ENCODE measurements at places on chromosomes 4 and X. TPM values are rescaled to one million over a fixed set of nuclear protein-coding genes. Genes with fewer than 3 reads are reported as not detected.
A peak's percentile ranks its signal among the peaks of the same experiment; 100 is the strongest.

DNA sequence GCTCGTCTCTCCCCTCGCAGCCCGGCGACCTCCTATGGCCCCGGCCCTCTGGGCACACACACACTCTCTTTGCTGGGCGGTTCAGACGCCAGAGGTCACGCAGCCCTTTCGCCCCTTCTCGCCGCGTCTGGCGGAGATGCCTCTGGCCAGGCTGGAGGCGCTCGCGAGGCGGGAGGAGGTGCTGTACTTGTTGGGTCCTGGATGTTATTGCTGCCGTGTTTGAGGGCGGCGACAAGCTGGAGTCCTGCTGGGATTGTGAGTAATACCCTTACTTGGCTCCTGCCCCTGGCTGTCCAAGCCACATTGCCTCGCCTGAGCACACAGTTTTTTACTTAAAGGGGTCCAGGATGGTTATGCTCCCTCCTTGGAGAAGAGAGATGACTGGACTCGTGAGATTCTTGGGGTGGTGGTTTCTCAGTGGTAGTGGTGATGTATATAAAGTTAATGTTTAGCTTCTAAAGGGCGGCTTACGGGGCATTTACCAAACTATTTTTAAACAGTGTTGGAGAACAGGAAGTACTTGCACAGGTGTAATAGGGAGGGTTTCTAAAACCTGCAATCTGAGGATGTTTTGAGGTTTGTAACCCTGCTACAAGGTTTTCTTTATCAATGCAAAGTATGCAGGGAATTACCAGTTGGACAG is 572 bp downstream of the USP53 start:
- no peak for DNase-seq
- H3K4me1 ChIP-seq: peaks cover 29% of the 10 kb centered on the region
- peak overlapping the region; percentile 97 for H3K4me3 ChIP-seq
- peak overlapping the region; percentile 99 for H3K27ac ChIP-seq

DNA sequence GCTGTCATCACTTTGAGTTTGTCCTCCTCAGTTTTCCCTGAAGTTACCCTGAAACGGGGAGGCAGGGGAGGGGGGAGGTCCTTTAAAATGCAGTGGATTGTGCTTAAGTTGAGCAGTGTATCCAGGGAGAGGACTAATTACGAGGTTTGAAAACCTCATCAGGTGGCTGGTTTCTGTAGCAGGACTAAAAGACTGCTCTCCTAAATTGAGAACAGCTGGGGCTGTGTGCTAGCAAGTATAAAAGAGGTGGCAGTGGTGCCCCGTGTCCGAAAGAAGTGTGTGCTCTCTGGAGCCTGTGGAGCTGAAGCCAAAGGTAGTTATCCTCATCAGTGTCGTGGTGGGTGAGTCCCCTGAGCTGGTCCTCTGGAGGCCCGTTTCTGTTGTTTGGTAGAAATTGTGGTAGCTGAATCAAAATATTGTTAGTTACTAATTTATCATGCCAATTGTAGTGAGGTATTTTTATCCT is 37.2 kb upstream of the CYP2U1 start:
- no peak overlapping the region for H3K4me3 ChIP-seq
- H3K36me3 ChIP-seq: no peaks in the 10 kb centered on the region
- DNase-seq: no peak
- H3K27ac ChIP-seq: no peak overlapping the region
- H3K27me3 ChIP-seq: no peaks in the 10 kb centered on the region
- H3K4me1 ChIP-seq: peaks cover 43% of the 10 kb centered on the region

- H3K27ac ChIP-seq: no peak overlapping the region
- no peaks in the 10 kb centered on the region for H3K27me3 ChIP-seq
- peak overlapping the region; percentile 80 for H3K4me3 ChIP-seq
- DNase-seq: no peak
These were observed 722 bp upstream of the NBDY start for GRCh38 chrX:56728321-56728720.

DNA sequence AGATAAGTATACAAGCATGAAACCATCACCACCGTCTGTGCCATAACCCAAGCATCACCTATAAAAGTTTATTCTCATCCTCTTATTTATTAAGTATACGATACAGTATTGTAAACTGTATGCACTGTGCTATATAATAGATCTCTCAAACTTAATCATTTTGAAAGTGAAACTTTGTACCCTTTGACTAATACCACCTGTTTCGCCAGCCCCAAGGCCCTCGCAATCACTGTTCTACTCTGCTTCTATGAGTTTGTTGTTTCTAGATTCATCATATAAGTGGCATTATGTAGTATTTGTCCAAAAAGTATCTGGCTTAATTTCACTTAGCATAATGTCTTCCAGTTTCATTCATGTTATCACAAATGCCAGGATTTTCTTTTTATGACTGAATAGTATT is 72.1 kb upstream of the DOCK11 start:
- no peak overlapping the region for H3K27ac ChIP-seq
- peaks cover 3% of the 10 kb centered on the region for H3K36me3 ChIP-seq
- H3K4me3 ChIP-seq: no peak overlapping the region
- no peaks in the 10 kb centered on the region for H3K4me1 ChIP-seq
- no peaks in the 10 kb centered on the region for H3K27me3 ChIP-seq
- no peak for DNase-seq

DNA sequence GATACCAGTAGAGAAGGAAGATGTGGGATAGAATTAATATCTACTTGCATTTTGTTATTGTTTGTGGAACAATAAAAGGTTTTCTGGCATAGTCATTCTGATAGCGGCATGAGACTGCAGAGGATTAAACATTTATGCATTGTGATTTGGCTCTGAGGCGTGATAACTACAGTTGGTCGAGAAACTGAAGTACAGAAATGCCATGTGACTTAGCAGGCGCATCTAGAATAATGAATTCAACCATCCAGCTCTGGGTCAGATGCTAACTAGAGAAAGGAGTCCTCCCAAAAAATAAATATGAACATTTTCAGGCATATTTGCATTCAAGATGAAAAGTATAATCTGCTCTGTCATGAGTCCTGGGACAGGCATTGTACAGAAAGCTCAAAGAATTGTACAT is 62.8 kb downstream of the CCSER1 start:
- H3K27ac ChIP-seq: no peak overlapping the region
- H3K36me3 ChIP-seq: no peaks in the 10 kb centered on the region
- DNase-seq: no peak
- H3K27me3 ChIP-seq: no peaks in the 10 kb centered on the region
- H3K4me1 ChIP-seq: no peaks in the 10 kb centered on the region

DNA sequence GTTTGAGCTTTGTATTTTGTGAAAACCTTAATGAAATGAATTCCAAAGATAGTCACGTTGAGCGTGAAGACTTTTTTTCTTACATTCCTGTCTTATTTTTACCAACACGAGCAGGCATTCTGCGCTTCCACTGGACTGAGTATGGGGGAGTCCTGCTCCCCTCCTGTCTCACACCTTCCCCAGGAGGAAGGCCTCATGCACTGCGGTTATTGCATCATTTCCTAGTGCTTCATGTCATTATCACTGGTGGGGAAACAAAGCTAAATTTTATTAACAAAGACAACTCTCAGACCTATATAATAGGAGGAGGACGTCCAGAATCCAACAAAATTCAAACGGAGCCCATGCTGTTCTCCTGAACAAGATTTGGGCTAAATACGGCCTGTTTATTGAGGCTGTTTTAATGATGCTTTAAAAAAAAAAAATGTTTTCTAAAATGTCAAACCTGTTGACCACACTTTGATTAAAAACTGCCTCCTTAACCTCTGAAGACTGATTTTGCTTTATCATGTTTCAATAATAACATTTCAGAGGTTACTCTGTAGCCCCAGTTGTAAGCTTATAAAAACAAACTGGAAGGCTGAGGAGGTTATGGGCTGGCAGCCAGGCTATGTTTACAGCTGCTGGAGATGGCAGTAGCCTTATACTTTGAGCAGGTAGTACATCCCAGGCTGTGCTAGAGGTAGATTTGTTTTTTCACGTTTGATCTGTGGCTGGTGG is 118.0 kb downstream of the SOWAHB start:
- no peak overlapping the region for H3K4me3 ChIP-seq
- H3K36me3 ChIP-seq: peaks cover 14% of the 10 kb centered on the region
- H3K27me3 ChIP-seq: no peaks in the 10 kb centered on the region

GRCh38 chr4:63361066-63361465 is 1048.2 kb downstream of the TECRL start:
- no peaks in the 10 kb centered on the region for H3K36me3 ChIP-seq
- H3K4me1 ChIP-seq: no peaks in the 10 kb centered on the region
- DNase-seq: no peak
- no peak overlapping the region for H3K4me3 ChIP-seq
- H3K27me3 ChIP-seq: no peaks in the 10 kb centered on the region

- H3K4me3 ChIP-seq: no peak overlapping the region
- no peak overlapping the region for H3K27ac ChIP-seq
- peaks cover 12% of the 10 kb centered on the region for H3K27me3 ChIP-seq
- H3K4me1 ChIP-seq: peaks cover 6% of the 10 kb centered on the region
These were observed 15.5 kb upstream of the RBBP7 start for GRCh38 chrX:16885628-16886027.

DNA sequence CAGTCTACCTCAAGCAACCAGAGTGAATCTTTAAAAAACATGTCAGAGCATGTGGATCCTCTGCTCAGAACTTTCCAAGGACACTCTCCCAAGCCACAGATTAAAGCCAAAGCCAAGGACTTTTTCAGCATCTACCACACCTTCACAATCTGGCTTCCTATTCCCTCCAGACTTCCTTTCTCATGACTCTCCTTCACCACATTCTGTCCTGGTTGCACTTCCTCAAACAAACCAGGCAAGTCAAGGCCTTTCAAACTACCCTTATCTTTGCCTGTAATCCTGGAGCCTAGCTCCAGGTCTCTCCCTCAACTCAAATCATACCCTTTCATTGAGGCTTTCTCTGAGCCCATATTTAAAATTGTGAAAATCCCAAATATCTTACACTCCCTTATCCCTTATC is 191.6 kb upstream of the GALNTL6 start:
- H3K27ac ChIP-seq: no peak overlapping the region
- H3K27me3 ChIP-seq: no peaks in the 10 kb centered on the region
- no peaks in the 10 kb centered on the region for H3K4me1 ChIP-seq
- no peaks in the 10 kb centered on the region for H3K36me3 ChIP-seq
- DNase-seq: no peak

SATL1 gene
- 0.18 TPM for polyA plus RNA-seq

SPANXN1 gene
- polyA plus RNA-seq: not detected

LAP3 gene
- 84.8 TPM for polyA plus RNA-seq

CXorf51B gene
- polyA plus RNA-seq: not detected
